ENCODE measurements at places on chromosomes 12 and 14.

DNA sequence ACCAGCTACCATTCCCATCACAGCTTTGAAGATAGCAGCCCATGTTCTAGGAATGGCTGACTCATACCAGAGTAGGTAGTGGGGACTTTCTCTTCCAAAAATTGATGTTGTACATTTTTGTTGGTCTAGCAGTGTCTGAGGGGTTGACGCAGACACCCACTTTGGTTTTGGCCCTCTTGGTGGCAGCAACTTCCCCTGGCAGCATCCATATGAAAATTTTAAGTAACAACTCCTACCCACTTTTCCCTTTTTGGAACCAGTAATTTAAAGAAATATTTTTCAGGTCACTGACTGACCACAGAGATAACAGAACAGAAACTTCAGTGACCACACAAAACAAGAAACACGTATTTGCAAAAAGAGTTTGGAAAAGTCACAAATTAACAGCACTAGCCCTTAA is 162.0 kb upstream of the TMCC3 start:
- no peak for DNase-seq

DNA sequence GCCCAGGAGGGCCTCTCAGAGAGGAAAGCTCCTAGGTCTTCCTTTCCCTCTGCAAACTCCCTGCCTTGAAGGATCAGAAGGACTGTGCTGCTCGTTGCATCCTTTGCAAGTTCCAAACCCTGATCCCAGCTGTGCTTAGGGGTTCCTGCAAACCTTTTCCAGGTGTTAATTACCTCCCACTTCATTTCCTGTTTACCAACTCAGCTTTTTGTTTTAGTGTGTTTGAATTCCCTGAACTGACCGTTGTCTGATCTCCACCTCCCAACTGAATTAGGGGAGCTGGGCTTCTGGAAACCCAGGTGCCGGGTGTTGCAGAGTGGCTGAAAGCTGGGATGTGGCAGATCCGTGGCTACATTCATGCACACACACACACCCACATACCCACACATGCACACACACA is 20.6 kb upstream of the BDKRB1 start:
- no peak for DNase-seq

DNA sequence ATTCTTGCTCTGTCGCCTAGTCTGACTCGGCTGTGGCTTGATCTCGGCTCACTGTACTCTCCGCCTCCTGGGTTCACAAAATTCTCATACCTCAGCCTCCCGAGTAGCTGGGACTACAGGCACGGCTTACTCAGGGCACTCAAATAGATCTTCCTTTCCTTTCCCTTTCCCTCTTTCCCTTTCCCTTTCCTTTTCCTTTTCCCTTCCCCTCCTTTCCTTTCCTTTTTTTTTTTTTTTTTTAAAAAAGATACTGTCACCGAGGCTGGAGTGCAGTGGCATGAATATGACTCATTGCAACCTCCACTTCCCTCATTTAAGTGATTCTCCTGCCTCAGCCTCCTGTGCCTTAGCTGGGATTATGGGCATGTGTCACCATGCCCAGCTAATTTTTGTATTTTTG is 86.0 kb downstream of the AEBP2 start:
- DNase-seq: no peak

DNA sequence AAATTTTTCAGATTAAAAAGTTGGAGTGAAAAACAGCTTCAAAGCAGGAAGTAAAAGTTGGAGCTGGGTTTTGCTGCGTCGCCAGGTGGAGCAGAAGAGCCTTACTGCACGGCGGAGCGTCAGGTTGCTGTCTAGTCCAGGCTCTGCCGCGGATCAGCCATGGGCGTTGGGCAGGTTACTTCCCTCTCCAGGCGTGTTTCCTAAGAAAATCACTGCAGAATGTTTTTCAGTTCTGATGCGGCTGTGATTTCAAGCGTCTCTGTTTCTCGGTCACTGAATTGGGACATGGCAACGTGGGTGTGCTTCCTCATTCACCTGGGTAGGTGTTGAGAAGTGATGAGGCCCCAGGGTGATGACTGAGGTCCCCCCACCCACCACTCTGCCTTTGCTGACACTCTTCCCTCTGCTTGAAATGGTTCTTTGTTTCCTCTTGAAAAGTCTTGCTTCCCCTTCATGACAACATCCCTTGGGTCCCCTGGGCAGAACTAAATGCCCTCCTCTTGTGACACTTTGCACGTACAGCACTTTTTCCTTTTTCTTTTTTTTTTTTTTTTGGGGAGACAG is 7.6 kb downstream of the EVL start:
- no peak for DNase-seq

DNA sequence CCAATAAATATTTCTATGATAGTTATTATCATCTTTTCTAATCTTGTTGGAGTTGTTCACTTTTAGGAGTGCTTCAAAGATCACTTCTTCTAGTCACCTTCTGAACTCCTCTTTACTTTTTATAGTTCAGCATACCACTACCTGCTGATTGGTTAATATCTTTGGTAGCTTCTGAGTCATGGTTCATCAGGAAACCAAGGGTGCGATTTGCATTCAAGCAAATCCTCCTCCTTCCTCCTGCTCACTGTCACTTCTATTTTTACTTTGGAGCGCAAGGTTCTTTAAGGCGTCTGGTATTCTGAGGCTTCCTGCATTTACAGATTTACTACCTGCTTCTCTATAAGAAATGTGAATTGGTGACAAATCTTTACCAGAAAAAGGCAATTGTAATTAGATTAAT is 24.0 kb downstream of the SYT1 start:
- no peak for DNase-seq

DNA sequence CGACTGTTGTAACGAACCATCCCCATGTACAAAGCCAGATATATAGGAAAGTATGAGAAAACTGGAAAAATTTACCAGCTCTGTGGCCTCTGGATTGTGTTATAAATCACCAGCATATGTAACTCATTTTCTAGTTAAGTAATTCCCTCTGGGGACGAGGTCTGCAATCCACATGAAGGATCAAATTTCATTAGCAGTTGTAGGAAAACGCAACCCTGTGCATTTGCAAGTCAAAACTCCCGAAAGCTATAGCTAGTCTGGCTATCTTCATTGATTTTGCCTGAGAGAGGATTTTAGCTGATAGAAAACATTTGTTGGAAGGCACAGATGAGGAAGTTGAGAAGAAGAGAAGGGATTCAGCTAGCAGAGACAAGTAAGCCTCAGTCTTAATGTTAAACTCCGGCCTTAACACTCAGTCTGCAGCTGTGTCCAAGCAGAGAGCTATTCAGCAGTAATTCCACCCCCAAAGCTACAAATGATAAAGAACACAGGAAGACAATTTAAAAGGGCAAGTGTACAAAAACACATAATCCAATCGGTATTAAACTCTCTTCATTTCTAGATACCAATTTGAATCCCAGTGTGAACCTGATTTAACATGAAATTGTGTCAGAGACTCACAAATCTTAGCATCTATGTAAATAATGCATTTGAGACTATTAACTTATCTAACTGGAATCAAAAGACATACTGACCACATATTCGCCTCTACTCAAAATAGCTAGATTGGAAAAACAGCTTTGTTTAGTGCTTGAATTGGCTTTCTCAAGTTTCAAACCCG is 54.2 kb upstream of the CERS5 start:
- DNase-seq: no peak

GRCh38 chr14:50559990-50560930 is at the start of gene ATL1:
TSS of gene ATL1 (plus strand) at chr14:50560145. CDS start at chr14:50560266, 121 bp downstream.
- peak; percentile 86 for DNase-seq

DNA sequence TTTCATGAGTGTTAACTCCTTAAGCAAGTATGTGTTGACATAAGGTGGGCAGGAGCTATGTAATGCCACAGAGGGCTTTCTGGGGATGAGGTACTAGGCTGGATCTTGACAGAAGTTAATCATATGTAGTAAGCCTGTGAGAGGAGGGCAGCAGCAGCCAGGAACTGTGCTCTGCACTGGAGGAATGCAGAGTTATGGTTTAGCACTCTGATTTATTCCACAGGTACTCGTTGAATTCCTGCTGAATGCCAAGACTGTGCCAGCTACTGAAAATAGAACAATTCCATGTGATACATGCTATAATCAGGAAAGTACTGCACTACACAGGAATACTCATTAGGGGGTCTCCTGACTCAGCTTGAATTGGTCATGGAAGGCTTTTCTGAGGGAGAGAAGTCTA is 58.7 kb downstream of the SUSD6 start:
- no peak for DNase-seq

- DNase-seq: no peak
Observed at GRCh38 chr12:11953523-11953922, 117.2 kb upstream of the BCL2L14 start.

GRCh38 chr14:54882521-54882920 is 20.1 kb downstream of the GCH1 start:
- DNase-seq: no peak

- DNase-seq: no peak
Observed at GRCh38 chr14:21735639-21736307, 62.2 kb upstream of the OR4E1 start.

DNA sequence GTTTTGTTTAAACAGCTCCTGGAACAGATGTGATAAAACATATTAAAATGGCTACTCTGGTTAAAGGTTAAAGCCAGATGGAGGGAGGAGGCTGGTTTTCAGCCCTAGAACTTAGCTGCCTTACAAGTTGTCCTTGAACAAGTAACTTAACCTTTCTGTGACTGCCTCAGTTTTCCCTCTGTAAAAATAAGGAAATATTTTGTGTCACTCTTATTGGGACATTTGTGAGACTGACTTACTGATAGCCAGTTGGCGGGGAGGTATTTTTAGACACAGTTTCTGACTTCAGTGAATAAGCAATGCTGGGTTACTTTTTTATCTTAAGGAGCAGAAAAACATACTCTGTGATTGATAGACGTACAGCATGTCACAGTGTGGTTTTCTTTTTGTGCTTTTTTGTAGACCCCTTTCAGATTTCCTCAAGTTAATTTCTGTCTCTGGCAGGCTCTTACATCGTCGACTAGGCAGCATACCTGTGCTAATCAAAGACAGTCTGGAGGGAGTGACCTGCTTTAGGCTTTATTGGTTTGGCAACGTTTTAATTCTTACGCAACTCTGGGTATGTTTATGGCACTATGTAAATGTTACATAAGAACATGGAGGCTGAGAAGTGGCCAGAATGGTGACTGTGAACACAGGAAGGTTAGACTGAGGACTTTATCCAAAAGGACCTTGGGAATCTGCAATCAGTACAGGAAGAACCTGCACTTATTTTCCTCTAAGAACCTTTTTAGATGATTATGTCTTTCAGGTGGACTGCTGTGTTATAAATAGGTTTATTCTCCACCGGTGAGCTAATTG is 3.3 kb downstream of the ACVR1B start:
- no peak for DNase-seq

DNA sequence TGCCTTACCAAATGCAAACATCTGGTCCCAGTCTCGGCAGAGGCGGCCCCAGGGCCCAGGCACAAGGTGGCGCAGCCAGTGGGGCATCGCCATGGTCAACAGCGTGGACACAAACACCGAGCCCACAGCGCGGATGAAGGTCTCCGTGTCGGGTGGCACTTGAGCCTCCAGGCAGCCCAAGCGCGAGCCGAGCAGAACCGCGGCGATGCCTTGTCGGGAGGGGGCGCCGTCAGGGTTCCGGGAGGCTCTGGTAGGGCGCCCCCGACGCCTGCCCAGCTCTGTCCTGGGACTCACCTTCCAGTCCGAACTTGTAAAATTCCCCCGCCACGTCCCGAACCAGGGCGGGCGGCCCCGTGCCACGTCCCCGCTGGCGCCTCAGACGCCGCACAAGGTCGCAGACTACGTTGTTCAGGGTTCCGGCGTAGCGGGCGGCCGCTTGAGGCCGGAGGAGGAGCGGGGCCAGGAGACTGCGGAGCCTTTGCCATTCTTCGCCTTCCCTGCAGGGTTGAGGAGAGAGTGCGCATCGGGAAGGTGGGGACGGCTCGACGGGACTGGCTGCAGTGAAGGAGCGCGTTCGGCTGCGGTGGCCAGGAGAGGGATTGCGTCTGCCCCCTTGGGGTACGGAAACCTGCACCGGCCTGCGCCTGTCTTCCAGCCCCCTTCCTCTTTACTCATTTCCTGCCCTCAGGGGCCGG is 1.7 kb downstream of the CYP27B1 start:
- DNase-seq: no peak

Measured in Right ventricle myocardium superior (tissue), 1 donor.